ENCODE measurements at places on chromosomes 6 and 20.
A peak's percentile ranks its signal among the peaks of the same experiment; 100 is the strongest.

GRCh38 chr6:51105357-51105756 lies 286.7 kb downstream of the TFAP2B start:
- no peak for DNase-seq

DNA sequence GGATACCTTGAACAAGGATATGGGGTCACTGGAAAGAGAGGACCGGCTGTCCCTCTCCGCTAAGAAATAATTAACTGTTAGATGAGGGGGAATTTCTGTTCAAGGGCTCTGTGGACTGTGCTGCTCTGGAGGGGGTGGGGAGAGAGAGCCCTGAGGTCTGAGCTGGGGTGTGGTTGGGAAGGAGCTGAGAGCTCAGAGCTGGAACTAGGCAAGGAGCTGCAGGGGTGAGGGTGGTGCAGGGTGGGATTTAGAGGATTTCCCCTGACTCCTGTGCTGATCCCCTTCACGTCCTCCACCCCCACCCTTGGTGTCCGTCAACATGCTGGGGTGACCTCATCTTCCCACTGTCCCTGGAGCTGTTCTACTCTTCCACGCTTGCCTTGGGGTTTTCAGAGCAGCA lies 52.5 kb downstream of the HLA-A start:
- no peak for DNase-seq

DNA sequence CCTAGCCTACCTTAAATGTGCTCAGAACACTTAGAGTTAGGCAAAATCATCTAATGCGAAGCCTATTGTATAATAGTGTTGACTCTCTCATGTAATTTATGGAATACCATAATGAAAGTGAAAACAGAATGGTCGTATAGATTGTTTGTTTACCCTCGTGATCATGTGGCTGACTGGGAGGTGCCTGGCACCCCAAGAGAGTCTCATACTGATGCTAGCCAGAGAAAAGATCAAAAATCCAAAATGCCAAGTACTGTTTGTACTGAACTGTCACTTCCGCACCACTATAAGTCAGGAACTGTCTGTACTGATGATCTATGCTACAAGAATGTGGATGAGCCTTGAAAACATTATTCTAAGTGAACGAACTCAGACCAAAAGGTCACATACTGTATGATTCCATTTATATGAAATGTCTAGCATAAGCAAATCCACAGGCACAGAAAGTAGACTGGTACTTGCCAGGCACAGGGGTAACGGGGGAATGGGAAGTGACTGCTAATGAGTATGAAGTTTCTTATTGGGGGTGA lies 22.4 kb downstream of the ZMYND8 start:
- DNase-seq, result peak; percentile 97

GRCh38 chr20:46694484-46694883 lies 5.2 kb upstream of the TP53RK start:
- DNase-seq, result peak; percentile 32

- no peak for DNase-seq
These were observed 109.1 kb downstream of the UTRN start for GRCh38 chr6:144394210-144394609.

DNA sequence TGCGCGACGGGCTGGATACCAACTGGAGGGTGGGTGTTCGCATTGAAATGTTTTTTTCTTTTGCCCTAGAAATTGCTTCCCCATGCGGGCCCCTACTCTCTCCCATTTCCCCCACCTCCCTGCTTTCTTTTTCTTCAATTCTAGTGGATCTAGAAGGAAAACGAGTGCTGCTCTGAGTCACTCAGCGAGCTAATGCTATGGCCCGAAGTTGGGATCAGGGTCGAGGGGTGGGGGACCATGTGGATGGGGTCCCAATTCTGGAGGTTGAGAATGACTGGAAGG lies 71.5 kb downstream of the SOX4 start:
- no peak for DNase-seq

DNA sequence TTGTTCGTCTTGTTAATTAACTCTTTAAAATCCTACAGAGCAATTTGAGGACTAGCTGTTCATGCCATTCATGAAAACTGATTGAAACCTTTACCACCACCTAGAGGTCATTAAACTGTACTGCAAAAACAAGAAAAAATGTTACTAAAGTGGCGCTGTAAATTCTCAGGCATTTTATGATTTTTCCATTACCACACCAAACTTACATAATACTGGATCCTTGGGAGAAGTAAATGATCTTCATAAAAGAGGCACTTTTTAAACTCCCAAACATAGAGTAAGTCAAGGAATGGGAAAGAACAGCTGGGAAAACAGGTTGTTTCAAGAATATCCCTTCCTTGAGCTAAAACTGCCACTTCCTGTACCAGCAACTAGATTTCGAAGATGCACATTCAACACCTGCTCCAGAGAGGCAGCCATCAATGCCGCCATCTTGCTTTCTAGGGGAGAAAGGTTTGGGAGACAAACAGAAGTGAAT lies 54.3 kb downstream of the MYLIP start:
- DNase-seq, result peak; percentile 29

GRCh38 chr6:151280859-151281258 lies 41.1 kb downstream of the AKAP12 start:
- DNase-seq, result no peak

GRCh38 chr6:36917541-36918193 lies 31.9 kb downstream of the C6orf89 start:
- peak; percentile 86 for DNase-seq

- DNase-seq, result peak; percentile 92
These were observed 114.4 kb downstream of the ADGRG6 start for GRCh38 chr6:142416179-142416578.

- no peak for DNase-seq
These were observed 59.7 kb downstream of the TFAP2A start for GRCh38 chr6:10355115-10355702.

GRCh38 chr20:19624221-19624965 lies 133.7 kb upstream of the RIN2 start:
- DNase-seq, result no peak

DNA sequence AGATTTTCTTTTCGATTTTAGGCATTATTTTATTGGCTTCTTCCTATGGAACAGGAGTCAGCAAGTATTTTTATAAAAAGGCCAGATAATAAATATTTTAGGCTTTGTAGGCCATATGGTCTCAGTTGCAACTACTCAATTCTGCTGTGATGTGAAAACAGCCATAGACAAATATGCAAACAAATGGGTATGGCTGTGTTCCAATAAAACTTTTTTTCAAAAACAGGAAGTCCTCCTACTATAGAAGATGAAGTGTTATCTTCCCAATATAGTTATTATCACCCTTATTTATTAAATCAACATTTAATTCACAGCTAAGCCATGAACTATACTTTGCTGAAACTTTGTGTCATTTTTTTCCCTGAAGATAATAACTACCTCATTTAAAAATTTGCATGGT lies 57.2 kb downstream of the CHD6 start:
- DNase-seq, result no peak

DNA sequence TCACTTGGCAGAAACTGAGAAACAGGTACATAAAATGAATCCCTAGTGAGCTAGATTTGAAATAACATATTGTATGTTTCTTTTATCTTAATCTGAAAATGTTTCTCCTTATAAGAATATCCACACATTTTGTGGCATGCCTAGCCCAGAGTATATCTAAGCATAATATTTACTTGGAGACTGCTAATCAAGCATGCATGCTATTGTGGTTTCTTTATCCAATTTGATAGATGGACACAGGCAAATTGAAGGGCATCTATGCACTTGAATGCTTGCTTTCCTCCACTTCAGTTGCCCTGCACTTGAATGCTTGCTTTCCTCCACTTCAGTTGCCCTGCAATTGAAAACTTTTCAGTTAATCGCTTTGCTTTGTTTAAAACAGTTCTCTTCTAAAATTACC lies 729.8 kb downstream of the TBC1D32 start:
- no peak for DNase-seq

DNA sequence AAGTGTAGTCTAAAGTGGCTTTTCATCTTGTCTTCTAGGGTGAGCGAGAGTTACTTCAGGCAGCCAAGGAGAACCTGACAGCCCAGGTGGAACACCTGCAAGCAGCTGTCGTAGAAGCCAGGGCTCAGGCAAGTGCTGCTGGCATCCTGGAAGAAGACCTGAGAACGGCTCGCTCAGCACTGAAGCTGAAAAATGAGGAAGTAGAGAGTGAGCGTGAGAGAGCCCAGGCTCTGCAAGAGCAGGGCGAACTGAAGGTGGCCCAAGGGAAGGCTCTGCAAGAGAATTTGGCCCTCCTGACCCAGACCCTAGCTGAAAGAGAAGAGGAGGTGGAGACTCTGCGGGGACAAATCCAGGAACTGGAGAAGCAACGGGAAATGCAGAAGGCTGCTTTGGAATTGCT lies 27.1 kb downstream of the C20orf173 start:
- no peak for DNase-seq
